ENCODE measurements at places on chromosomes 2 and 18.

GRCh38 chr18:48412339-48412929 lies 3.3 kb upstream of the ZBTB7C start:
- DNase-seq: peak; percentile 77

- DNase-seq: no peak
Measured at GRCh38 chr2:54482715-54483114, 26.6 kb downstream of the SPTBN1 start.

DNA sequence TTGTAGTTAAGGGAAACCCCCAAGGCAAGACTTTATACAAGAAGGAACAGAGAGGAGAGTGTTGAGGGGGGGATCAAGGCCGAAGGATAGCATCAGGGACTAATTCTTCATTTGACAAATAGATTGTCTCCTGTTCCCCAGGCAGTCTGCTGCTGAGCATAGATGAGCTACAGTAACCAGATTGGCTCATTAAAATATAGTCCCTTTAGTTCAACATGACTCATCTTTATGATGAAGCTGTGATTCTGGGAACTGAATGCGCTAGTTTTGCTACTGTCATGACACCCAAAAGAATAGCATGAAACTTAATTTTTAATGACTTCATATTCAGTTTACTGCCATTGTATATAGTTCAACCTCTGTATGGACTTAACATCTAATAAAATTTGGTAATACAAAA lies 35.5 kb downstream of the TMEFF2 start:
- DNase-seq: no peak

GRCh38 chr2:219425238-219426067 lies 7.3 kb downstream of the DES start:
- DNase-seq: no peak

- DNase-seq: no peak
Measured at GRCh38 chr2:241721852-241722251, 12.6 kb upstream of the D2HGDH start.

GRCh38 chr2:176001916-176002687 lies at the start of gene LNPK:
Gene LNPK (minus strand): TSS chr2:176002267. CDS start chr2:175995584, 6,683 bp downstream.
- peak; percentile 95 for DNase-seq

DNA sequence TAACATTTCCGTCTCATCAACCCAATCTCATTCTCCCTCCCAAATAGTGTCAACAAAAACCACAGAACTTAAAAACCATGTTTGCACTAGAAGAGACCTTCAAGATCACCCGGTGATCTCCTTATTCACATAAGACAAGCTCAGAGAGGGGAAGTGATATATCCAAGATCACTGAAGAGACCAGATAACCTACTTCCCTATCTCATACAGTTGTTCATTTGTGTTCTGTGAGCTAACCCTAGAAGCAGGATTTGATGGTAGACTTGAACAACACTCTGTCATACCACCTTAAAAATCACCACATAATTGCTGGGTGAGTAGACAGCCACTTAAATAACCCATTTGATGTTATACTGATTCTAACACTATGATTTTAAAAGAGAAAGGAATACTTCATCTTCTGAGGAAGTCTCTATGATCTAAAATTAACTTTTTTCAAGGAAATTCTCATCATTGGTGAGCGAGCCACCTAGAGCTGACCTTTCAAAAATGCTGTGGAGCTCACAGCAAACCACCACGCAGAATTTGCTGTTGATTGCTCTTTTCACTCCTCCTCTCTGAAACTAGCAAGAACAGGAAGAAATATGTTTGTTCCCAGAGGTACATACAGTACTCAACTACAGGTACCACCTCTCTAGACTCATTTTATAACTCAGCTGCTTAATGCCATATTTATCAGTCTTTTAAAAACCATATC lies 15.1 kb downstream of the AAK1 start:
- no peak for DNase-seq

DNA sequence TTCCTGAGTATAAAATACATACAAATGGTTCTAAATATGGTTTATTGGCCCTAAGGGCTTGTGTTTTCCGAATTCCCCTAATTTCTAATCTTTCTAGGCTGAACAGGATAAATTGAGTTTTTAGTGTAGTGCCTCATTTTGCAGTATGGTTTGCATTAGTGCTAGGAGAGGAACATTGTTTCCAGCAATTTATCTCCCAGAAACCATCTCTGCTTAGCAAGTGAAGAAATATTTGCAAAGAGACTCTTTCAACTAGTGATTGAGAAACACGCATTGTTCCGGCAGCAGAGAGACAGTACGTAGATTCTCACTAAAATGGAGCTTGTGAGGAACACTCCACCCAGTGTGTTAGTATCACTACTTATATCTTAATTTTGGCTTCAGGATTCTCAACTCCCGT lies 177.8 kb upstream of the EPAS1 start:
- no peak for DNase-seq

DNA sequence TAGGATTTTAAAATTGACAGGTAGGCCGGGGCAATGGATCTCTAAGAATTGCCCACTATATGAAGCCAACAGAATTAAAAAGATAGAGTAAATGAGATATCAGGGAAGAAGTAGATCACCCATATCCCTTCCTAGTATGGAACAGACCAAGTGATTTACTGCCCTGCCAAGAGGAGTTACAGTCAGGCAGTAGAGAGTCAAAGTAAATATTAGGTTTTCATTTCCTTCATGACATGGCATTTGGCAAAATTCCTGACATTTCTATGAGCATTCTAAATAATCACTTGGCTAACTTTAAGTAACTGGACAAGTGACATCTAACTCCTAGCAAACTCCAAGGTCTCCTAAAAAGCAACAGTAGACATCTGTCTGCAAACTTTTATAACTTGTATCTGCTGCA lies 33.5 kb downstream of the GALNT5 start:
- DNase-seq: no peak

DNA sequence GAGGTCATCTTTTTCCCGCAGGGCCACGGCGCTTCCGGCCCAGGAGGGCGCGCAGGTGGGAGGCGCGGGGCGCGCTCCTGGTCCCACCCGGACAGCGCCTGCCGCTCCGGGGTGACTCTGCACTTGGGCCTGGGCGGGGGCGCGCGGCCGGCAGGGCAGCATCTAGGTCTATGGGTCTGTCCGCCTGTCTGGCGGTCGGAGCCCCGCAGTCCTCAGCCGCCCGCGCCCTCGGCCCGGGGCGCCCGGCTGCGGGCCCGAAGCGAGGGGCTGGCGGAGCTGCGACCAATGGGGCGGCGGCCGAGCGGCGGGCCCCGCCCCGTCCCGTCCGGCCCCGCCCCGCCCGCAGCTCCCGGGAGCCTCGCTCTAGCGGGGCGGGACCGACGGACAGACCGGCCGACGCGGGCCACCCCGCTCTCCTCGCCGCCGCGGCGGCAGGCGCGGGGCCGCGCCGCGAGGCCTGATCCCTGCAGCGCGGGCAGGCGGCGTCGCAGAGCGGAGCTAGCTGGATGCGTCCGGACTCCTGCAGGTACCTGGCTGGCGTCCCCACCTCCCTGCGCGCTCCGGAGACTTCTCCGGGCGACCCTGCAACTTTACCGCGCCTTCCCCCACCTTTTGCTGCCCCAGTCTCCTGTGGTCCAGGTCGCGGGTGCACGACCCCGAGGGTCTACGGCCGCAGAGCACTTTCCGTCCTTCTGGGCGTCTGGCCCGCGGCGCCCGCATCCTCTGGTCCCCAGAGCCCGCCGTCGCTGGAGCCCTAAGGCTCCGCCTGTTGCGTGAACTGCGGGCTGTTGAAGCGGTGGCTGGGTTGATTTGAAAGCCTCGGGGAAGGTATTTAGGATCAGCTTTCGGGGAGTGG lies at the start of gene KCNS3:
Gene KCNS3 (plus strand): TSS at position 387 of the 856 bp plus-strand sequence. CDS start 52,342 bp downstream, outside the sequence.
- peak; percentile 53 for DNase-seq

- DNase-seq: no peak
Measured at GRCh38 chr2:189683348-189683747, 8.9 kb downstream of the ANKAR start.

DNA sequence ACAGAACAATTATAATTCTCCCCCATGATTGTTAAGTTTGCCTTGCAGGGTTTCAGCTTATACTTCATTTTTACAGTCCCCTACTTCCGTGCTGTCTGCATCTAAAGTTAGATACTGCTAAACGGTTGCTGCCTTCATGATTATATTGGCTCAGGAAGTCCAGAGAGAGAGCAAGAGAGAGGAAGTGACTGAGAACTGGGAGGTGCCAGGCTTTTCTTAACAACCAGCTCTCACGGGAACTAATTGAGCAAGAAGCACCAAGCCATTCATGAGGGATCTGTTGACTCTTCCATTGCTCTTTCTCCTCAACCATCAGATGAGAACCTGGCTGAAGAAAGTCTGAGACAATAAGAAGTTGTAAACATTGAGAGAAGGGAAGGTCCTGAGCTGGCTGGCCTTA lies 125.5 kb upstream of the SIX2 start:
- no peak for DNase-seq

- no peak for DNase-seq
Measured at GRCh38 chr2:236536727-236537398, 32.8 kb upstream of the ACKR3 start.

DNA sequence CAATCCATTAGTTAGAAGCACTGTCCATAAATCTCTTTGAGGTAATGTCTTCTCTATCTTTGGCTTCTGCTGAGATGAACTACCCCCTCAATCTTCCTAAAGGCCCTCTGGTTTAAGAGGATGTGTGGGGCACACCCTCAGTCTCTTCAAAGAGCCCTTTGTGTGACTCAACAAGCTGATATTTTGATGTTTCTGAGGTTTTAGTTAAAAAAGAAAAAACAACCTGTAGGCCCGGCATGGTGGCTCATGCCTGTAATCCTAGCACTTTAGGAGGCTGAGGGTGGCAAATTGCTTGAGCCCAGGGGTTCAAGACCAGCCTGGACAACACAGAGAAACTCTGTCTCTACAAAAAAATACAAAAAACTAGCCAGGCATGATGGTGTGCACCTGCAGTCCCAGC lies 593.5 kb downstream of the TMEM182 start:
- no peak for DNase-seq

- DNase-seq: no peak
Measured at GRCh38 chr2:182831101-182831500, 35.3 kb downstream of the FRZB start.

DNA sequence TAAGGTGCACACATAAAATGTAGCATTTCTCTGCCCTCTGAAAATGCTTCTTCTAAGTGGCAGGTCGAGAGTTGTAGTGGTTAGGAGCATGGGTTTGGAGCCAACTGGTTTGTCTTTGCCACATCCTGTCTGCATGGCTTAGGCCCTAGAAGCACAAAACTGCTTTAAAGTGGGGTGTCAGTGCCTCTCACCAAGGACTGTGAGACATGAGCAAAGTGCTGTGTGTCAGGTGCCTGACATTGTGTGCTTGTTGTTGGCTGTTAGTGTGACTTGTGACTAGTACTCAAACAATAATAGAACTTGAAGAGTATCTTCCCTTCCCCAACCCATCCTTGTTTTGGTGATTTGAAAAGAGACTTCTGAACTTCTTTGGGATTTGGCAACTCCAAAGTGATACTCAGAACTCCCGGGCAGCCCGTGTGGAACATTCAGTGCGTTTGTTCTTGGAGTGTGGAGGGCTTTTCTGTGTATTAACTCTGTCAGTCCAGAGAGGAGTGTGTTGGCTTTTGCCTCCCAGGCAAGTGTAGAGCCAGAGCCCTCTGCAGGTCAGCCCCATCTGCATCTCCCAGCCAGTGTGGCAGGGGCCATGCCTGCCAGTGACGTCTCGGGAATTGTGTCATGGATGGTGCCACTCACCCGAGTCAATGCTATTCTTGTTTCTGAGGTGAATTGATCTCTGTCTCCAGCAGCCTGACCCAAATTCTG lies 5.0 kb downstream of the MGAT5 start:
- DNase-seq: no peak

GRCh38 chr2:100281521-100282438 lies 40.5 kb downstream of the LONRF2 start:
- DNase-seq: no peak

DNA sequence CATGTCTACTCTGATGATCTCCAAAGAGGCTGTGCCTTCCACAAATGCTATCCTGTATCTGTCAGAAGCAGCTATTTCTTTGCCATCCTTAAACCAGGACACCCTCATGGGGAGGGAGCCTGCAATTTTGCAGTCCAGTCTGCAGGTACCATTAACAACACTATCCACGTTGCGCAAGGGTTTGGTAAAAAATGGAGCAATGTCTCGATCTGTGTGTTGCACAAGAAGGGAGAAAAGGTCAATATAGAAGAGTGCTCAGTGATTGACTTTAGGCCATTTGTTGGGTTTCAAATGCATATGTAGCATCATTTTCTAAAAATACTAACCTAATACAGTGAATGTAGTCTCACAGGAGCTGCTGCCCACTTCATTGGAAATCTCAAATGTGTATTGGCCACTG lies 74.3 kb downstream of the TTN start:
- DNase-seq: no peak

GRCh38 chr2:142642650-142643049 lies 234.8 kb upstream of the KYNU start:
- no peak for DNase-seq
